ENCODE measurements at places on chromosomes 5 and 9.

DNA sequence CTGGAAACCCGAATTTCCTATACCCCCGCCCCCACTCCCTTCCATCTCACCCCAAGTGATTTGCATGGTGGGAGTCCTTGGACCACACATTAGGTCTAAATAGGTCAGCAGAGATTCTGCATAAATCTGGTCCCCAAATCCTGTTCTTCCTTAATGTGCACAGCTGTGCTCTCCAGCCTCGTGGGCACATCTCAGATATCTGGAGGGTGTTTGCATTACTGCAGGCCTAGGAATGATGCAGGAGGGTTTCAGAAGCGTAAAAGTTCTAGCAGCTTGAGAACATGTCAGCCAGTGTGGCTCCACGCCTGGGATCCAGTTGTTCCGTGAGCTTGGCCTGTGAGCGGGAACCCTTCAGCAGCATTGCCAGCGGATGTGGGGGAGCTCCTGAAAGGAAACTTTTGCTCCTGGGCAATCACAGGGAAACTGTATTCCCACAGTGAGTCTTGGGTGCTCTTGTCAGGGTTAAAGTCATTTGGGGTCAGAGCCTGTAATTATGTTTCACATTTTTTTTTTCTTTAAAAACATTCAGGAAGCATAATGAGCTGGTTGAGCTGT is 12.9 kb downstream of the ARHGAP26 start:
- no peak for DNase-seq

DNA sequence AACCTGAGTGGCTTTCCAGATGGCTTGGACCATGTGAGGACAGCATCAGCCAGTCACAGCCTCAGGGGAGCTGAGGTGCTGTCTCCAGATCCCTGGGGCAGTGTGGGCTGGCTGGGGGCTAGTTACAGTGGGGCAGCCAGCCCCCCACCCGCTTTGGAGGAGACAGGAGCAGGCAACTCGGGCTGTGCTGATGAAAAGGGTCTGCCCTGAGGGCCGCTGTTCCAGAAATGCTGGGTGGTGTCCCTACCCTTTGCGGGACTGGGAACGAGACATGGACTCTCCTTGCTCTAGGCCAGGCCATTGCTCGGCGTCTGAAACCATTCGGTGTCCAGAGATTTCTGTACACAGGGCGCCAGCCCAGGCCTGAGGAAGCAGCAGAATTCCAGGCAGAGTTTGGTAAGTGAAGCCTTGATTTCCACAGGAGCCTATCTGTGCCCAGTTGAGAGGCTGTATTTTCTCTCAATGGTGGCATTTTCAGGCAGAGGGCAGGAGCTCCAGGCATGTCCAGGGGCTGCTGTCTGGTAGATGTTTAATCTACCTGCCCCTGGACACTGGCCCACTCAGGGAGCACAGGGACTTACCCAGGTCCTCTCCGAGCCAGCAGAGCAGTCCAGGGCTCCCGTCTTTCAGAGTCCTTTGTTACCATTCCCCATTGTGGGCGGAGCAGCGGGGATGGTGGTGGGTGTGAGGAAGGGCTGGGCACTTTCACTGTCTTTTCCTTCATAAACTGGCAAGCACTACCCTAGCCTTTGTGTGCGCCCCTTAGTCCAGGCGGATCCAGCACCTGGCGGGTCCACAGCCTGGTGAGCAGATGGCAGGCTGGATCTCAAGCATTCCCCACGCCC is 7.2 kb downstream of the GRHPR start:
- no peak for DNase-seq

GRCh38 chr9:89466451-89467277 is 31.2 kb downstream of the SEMA4D start:
- DNase-seq = peak; percentile 72

DNA sequence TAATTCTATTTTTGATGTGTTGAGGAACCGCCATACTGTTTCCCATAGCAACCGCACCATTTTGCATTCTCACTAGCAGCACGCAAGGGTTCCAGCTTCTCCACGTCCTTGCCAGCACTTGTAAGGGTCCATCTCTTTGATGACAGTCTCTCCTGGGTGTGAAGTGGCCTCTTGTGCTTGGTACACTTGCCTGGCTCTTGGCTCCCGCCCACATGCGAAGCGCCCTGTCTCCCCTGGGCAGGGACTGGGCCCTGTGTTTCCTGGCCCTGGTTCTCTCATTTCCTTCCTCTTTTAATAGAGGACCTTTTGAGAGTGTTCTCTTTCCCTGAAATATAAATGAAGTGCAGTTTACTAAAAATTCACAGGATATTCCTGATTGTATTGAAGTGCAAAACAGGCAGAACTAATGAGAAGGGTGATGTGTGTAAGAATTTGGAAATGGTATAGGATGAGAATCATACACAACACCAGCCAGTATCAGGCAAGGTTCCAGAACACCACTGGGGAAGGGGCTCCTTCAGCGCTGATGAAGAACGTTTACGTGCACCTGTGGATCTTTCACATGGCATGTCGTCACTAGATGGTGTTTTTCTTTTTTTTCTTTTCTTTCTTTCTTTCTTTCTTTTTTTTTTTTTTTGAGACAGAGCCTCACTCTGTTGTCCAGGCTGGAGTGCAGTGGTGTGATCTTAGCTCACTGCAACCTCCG is 73.0 kb downstream of the EHMT1 start:
- no peak for DNase-seq

- no peak for DNase-seq
Measured at GRCh38 chr9:2060424-2060823, 45.3 kb downstream of the SMARCA2 start.

DNA sequence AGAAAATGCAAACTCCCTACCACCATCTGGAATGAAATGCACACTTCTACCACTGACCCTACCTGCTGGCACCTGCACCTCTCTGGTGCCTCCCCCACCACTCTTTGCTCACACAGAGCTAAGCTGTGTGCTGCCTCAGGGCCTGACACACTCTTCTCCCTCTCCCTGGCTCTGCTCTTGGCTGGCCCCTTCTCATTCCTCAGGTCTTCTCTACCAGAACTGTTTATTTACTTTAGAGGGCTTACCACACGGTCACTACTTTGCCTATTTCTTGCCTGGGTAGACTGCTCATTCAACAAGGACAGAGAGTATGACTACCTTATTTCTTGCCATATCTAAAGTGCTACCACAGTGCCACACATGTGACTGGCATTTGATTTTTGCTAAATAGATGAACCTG is 3.3 kb downstream of the REEP5 start:
- DNase-seq = no peak

- DNase-seq = no peak
Measured at GRCh38 chr9:15080401-15080800, 170.2 kb upstream of the FREM1 start.

DNA sequence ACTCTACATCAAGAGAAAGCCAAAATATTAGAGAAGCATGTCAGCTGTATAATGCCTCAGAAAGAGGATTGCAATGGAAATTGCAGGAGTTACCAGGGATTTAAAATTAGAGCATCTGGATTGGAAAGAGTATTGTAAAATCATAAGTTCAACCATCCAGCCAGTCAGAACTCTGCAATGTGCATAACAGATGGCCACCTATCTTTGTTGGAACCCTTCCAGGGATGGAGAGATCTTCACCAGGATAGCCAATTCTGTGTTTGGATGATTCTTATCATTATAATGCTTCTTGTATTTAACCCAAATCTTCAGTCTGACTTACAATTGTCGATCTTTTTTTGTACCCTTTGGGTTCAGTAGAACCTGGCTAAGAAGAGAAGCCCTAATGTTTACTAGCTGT is 164.4 kb downstream of the TLR4 start:
- DNase-seq = no peak

- DNase-seq = no peak
Measured at GRCh38 chr5:139131465-139131864, 66.7 kb downstream of the SIL1 start.

- DNase-seq = no peak
Measured at GRCh38 chr5:179409806-179410205, 64.5 kb upstream of the ADAMTS2 start.

DNA sequence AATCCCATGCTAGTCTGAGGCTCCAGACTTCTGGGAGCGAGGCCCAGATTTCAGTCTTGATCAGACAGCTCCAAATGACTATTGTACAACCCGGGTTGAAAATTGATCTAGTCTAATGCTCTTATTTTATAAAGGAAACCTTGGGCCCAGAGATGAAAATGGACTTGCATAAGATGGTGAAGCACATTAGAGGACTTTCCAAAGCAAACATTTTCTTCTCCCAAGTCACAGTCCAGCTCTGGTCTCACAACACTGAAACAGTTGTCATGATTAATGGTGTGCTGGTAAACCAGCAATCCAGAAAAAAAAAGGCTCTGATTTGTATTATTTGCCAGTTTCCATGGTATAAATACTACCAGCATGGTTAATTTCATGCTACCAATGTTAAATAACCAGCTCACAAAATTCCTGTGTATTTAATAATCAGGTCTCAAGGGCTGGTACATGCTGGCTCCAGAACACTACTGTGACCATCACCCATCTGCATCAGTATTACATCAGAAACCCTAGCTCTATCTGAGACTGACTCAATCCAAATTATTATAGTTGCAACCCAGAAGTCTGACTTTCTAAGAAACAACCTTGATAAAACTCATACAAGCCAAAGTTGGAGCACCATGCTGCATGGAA is 32.5 kb upstream of the ABLIM3 start:
- no peak for DNase-seq

- no peak for DNase-seq
Measured at GRCh38 chr9:14136646-14137370, 177.1 kb downstream of the NFIB start.

DNA sequence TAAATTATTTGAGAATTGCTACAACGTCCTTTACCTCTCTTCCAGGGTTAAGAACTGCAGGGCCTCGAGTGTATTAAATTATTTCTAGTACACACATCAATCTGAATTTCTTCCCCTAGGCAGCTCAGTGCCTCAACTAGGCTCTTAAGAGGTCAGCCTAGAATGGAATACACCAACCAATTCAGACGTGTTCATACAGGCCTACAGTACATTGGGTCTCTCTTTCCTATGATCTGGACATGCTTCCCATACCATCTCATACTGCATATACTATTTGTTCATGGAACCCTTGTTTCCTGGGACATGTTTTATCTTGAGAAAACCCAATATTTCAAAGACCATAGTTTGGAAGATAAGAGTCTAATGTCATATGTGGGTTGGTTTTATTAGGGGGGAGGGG is 434.1 kb upstream of the WWC1 start:
- no peak for DNase-seq

GRCh38 chr5:77912721-77913120 is 136.6 kb upstream of the TBCA start:
- no peak for DNase-seq

- DNase-seq = no peak
Measured at GRCh38 chr9:77161966-77162365, 15.4 kb upstream of the VPS13A start.

- DNase-seq = no peak
Measured at GRCh38 chr5:138078006-138078643, 5.7 kb upstream of the WNT8A start.

- no peak for DNase-seq
Measured at GRCh38 chr5:133980652-133981051, 12.2 kb upstream of the C5orf15 start.

GRCh38 chr9:96522366-96522765 is 72.4 kb downstream of the HABP4 start:
- no peak for DNase-seq

DNA sequence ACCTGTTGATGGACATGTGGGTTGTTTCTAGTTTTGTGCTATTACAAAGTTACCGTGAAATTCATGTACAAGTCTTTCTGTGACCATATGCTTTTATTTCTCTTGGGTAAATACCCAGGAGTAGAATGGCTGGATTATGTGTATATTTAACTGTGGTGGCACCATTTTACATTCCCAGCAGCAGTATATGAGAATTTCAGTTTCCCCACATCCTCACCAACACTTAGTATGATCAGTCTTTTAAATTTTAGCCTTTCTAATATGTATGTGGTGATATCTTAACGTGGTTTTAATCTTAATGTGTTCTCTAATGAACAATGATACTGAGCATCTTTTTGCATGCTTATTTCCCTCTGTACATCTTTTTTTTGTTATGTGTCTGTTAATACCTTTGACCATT is 36.6 kb downstream of the GALNT10 start:
- DNase-seq = no peak

DNA sequence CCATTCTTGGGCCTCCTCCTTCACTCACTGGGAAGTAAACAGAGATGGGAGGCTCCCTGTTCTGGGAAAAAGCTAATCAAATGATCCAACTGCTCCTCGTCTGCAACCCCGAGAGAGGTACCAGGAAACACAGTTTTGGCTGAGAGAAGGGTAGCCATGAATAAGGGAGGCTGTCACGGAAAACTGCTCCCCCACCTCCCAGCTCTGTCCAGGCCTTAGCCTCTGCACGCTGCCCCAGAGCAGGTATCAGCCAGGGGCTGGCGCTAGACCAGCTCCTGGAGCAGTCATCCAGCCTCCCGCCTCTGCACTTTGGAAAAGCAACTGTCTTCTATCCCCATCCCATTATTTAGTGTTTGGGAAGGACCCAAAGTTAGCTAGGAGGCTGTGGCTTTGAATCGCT is 266.1 kb downstream of the NDUFS4 start:
- DNase-seq = no peak

- DNase-seq = no peak
Measured at GRCh38 chr5:67921004-67921601, 294.5 kb upstream of the PIK3R1 start.

DNA sequence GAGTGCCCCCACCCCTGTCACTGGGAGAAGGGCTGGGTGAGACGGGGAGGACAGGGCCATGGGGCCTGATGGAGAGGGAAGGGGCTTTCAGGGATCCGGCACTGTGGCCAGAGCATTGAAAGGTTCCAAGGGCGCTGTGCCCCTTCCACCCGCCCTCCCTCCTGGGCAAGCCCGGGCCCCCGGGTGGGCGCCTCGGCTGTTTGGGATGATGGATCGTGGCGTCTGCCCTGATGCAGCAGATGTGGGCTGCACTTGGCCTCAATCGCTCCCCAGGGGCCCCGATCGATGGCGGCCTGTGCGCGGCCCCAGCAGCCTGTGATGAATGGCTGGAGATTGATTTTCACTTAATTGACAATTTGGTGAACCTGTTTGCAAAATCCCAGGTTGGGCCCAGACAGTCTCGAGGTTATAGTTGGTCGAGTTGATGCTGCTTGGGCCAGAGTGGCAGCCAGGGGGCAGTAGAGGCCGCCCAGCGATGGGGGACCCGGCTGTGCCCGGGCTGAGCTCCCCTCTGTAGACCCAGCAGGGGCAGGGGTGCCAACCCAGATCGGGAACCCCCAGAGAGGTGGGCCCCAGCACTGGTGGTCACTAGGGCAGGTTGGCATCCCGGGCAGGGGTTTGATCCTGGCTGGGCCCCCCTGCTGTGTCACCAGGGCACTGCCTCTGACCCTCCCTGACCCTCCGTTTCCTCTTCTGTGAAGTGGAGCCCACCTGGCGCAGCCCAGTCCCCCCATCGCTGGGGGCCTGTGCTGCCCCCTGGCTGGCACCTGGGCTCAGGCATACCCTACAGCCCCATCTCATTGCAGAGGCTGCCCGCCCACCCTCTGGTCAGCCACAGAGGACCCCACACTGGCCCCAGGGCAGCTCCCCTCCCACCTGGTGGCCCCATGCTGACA is 34.7 kb downstream of the LHX3 start:
- peak; percentile 81 for DNase-seq

All from stimulated activated CD8-positive, alpha-beta memory T cell treated with anti-CD3 and anti-CD28 coated beads, Interleukin-4, amount 100 ng/mL, for 48 hours (primary cell).